ENCODE measurements at places on chromosomes 11 and 22. TPM values are rescaled to one million over a fixed set of nuclear protein-coding genes. Genes with fewer than 3 reads are reported as not detected.

Gene TRIM77
- not detected for polyA plus RNA-seq

GRCh38 chr11:70193411-70194292 lies 9.4 kb upstream of the FADD start:
- DNase-seq, result no peak

DNA sequence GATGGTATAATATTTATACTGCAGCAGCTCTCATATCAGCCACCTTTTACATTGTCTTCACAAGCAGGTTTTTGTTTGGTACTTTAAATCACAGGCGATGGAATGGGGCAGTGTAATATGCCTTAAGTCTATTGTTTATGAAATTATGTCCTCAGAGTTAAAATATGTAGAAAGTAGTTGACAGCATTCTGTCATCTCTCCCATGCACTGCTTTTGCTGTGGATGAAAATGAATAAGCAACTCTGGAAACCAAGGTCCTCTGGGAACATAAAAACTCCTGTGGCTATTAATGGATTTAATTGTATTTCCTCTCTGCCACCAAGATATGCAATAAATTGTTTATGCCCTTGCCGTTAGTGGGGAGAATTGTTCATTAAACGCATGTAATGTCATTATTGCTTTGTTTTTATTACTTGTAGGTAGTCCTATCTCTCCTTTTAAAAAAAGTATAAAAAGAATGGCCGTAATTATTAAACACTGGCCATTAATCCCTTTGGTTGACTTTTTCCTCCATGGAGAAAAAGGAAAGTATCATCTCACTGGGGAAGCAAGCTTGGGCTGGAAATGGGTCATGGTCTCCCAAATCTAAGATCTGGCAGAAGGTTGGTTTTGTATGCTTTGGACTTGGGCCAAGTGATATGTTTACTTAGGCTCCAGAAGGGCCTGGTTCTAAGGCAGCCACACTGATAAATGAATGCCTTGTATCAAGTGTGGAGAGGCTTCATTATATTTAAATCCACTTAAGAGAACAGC lies 13.1 kb downstream of the PACS1 start:
- no peak for DNase-seq

DNA sequence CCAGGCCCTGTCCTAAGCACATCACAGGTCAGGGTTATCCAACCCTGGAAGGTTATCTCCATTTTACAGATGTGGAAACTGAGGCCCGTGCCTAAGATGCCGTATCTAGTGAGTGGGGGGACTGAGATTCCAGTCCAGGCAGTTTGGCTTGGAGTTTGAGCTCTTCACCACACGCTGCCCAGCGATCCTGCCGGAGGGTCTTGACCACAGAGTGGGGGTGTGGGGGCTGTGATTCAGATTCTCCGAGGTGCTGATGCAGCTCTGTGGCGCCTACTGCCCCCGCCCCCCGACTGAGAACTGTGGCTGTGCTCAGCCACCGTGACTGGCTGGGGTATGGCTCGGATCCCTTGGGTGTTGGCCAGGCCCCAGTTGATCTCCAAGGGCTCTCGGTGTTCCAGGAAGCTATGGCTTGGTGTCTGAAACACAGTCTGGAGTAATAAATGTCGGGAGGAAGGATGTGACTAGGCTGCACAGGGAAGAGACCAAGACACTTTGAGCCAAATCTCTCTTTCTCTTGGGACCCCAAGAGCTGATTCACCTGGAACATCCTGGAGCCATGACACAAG lies 60.6 kb upstream of the RASD2 start:
- DNase-seq, result no peak
